Keratinocyte (primary cell): ENCODE measurements at places on chromosomes 16 and 17.

DNA sequence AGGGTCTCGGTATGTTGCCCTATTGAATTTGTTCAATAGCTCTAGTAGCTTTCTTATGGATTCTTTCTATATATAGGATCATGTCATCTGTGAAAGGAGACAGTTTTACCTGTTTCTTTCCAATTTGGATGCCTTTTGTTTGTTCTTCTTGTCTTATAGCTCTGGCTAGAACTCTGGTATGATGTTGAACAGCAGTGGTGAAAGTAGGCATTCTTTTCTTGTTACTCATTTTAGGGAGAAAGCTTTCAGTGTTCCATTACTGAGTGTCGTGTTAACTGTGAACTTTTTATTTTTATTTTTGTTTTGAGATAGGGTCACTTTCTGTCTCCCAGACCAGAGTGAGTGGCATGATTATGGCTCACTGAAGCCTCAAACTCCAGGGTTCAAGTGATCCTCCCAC lies 21.2 kb downstream of the EFCAB5 start:
- DNase-seq = no peak

DNA sequence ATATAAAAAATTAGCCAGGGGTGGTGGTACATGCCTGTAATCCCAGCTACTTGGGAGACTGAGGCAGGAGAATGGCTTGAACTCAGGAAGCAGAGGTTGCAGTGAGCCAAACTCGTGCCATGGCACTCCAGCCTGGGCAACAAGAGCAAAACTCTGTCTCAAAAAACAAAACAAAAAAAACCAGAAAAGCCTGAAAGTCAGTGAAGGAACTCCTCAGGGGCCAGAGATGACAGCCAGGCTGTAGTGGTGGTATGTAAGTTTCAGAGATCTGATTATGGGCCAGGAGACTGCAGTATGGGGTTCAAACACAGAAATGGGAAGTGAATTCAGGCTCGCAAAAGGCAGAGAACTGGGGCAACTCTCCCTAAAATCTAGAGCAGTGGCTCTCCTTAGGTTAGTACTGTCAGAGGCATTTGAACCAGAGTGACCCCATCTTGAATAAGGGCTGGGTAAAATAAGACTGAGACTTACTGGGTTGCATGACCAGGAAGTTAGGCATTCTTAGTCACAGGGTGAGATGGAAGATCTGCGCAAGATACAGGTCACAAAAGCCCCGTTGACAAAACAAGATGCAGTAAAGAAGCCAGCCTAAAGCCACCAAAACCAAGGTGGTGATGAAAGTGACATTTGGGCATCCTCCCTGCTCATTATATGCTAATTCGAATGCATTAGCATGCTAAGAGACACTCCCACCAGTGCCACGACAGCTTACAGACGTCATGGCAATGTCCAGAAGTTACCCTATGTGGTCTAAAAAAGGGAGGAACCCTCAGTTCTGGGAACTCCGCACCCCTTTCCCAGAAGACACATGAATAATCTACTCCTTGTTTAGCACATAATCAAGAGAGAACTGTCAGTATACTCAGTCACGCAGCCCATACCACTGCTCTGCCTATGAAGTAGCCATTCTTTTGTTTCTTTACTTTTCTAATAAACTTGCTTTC lies 120.2 kb upstream of the XYLT1 start:
- no peak for DNase-seq

DNA sequence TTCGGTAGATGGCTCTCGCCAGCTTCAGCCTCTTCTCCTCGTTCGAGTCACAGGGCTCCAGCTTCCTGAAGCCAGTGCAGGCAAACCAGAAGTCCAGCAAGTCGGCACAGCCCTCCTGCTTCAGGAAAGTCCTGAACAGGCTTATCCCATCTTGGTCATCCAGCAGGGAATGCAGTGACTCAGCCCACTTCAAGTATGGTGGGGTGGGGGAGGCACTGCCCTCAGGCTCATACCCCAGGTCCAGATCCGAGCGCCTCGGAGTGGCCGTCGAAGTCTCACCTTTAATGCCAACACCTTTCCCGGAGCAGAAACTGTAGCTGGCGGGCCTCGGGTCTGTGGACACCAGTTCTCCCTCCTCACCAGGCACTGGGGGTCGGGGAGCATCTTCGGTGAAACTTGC lies 5.9 kb downstream of the AXIN1 start:
- no peak for DNase-seq

- no peak for DNase-seq
Observed at GRCh38 chr17:45986056-45986455, 13.0 kb upstream of the STH start.

- no peak for DNase-seq
Observed at GRCh38 chr17:64682261-64683181, 20.4 kb upstream of the SMURF2 start.
